Renal pelvis (tissue), 12 donors: ENCODE measurements at places on chromosomes 13 and 19. TPM values are rescaled to one million over a fixed set of nuclear protein-coding genes. Genes with fewer than 3 reads are reported as not detected.

DNA sequence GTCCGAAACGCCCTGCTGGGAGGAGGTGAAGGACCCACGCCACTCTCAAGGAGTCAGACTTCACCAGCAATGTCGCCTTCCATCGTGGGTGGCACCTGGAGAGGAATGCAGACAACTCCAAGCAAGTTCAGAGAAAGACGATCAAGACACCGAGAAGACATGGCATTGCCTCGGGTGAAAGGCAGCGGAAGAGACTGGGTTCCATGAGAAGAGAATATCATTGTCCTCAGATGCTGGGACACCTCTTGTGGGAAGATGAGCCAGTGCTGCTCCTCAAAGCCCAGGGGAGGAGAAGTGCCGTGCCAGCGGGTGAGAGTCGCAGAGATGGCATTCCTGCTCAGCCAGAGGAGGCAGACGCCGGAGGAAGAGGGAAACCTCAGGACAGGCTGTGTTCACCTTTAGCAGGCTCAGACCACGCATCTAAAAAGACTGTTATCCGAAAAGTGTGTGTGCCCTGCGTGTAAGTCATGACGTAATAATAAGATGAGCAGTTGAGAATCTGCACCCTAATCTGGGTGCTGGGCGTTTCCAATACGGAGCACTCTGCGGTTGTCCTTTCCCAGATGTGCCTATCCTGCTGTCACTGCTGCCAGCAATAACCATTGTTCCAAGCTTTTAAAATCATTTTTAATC, 144.6 kb upstream of the SPACA7 start:
- DNase-seq: no peak

DNA sequence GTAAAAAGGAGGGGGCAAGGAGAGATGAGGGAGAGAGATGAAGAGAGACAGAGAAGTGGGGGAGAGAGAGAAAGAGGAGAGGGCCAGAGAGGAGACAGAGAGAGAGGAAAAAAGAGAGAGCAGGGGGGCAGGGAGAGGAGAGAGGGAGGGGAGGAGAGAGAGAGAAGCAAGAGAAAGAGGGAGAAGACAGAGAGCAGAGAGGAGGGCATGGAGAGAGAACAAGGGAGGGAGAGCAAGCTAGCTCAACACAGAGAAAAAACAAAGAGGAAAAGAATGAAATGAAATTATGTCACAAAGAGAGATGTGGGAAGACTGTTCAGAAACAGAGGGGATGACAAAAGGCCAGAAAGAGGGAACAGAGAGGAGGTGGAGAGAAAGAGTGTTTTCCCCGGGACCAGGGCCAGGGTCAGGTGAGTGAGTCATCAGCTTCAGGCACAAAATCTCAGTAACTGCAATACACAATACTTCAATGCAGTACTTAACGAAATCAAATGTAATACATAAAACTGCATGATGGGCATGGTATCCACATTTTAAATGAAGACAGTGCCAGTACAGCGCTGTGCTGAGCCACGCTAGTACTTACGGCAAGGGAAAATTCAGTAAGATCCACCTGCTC, 4.8 kb downstream of the KLK7 start:
- no peak for DNase-seq

- no peak for DNase-seq
Observed at GRCh38 chr19:36142496-36142895, 2.6 kb downstream of the CAPNS1 start.

DNA sequence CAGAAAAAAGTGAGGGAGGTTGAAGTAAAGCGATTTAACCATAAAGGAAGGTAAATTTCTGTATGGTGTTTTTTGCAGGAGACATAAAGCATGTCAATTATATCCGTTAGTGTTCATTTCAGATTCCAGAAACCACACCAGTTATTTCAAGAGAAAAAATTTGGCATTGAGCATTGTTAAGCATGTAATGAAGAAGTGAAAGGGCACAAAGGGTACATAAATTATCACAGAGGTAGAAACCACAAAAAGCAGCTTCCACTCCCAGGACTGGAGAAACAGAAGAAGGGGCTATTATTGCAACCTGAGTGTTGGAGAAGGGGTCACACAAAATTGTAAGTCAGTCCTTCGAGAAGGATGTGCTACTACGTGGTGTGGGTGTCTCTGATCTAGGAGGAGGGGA, 72.2 kb upstream of the DACH1 start:
- DNase-seq: no peak

DNA sequence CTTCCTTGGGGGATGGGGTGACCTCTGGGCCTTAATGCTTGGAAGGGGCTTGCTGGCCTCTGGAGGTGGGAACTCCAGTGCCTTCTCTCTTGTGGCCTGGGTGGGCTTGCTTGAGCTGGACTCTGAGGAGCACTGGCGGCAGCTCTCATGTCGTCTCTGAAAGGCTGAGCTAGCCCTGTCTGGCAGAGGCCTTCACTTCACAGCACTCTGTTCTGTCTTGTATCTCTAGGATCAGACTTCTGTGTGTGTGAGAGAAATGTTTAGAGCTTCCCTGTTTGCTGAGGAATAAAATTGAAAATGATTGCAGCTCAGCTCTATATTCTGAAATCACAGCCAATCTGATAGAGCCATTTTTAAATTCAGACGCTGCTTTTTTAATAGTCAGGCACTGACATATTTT, 185.3 kb downstream of the KCNRG start:
- DNase-seq: no peak

DNA sequence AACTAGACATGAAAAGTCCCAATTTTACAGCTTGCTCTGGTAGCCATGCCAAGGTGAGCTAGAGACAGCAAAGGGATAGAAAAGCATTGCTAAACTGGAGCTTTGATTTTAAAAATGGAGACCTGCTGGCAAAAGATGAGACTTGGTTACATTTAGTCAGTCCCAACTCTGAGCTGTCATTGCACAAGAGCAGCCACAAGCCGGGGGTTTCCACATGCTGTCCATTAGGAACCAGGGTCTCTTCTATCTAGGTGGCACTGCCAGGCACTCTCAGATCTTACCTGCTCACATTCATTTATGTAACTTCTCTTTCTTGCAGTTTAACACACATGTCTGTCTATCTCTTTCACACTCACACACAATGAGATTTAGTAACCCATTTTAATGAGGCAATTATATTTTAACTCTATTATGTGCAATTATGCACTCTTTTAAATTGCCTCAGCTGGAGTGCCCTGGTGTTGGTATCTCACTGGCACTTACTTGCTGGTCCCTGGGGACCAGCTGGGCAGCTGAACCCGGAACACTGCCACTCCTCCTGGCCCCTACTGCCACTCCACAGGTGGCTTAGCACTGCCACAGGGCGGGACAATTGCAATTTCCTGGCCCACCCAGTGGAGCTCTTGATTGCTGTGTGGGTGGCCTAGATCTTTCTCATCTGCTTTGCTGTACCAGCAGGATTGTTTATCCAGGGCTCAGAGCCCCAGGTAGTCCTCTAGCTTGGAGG, 112.5 kb downstream of the COG6 start:
- no peak for DNase-seq

DNA sequence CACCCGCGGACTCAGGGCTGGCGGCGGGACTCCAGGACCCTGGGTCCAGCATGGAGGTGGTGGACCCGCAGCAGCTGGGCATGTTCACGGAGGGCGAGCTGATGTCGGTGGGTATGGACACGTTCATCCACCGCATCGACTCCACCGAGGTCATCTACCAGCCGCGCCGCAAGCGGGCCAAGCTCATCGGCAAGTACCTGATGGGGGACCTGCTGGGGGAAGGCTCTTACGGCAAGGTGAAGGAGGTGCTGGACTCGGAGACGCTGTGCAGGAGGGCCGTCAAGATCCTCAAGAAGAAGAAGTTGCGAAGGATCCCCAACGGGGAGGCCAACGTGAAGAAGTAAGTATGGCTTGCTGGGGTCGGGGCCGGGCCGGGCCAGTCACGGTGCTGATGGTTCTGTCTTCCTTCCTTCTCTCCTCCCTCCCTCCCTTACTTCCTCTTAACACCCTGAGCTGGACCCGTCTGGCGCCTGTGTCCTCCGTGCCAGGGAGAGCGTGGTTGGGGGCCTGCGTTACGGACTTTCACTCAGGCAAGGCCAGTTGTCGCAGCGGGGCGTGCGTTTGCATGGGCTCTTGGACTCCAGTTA, 1.4 kb downstream of the STK11 start:
- DNase-seq: no peak

DNA sequence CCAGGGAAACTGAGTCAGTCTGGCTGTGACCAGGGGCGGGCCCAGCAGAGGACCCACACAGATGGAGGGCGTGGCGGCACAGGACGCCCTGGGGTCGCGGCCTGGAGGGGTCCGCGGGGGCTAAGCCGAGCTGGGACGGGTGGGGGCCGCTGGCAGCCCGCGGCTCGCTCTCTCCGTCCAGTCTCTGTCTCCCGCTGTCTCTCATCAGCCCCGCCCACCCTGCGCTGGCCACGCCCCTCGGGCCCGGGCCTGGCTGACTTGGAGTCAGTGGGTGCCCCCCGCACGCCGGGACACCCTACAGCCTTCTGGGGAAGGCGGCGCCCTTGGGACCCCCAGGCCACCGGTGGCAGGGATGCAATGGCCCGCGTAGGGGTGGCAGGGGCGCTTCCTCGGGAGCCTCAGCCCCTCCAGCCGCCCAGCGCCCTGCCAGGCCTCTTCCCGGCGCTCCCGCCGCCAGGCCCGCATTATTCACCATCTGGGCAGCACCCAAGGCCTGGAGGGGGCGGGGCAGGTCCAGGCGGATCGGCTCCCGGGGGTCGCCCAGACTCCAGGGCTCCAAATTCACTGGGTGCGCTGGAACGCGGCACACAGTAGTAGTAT, at the start of gene TBXA2R:
TSS of gene TBXA2R (minus strand) at position 186 of the 600 bp plus-strand sequence. CDS start 6,241 bp downstream, outside the sequence.
- DNase-seq: peak; percentile 27

- no peak for DNase-seq
Observed at GRCh38 chr13:75847588-75847987, 211.5 kb downstream of the LMO7 start.

- DNase-seq: peak; percentile 79
Observed at GRCh38 chr13:38385153-38385891, 35.7 kb downstream of the UFM1 start.

DNA sequence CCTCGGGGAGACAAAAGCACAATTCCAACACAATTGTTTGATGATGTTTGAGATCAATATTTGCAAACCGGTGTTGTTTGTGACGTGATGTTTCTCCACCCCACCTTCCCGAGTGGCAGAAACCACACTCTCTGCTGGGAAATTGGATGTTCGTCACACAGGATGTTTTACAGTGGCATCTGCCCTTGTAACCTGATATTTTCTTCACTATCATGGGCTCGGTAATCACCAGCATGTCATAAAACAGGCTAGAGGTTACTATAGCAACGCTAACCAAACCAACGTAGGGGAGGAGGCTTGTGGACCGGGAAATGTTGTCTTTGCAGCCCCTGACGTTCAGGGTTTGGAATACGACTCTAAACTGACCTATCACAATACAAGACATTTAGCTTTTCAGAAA, 454.5 kb downstream of the IRS2 start:
- peak; percentile 84 for DNase-seq

Gene SIAH3
- 0.78 TPM for polyA plus RNA-seq

Gene PSG1
- not detected for polyA plus RNA-seq
